ENCODE measurements at places on chromosomes 6 and 20.

GRCh38 chr20:61502433-61502832 is 250.4 kb downstream of the CDH4 start:
- DNase-seq = no peak

- peak; percentile 56 for DNase-seq
Measured at GRCh38 chr20:47682028-47682783, 103.1 kb downstream of the SULF2 start.

DNA sequence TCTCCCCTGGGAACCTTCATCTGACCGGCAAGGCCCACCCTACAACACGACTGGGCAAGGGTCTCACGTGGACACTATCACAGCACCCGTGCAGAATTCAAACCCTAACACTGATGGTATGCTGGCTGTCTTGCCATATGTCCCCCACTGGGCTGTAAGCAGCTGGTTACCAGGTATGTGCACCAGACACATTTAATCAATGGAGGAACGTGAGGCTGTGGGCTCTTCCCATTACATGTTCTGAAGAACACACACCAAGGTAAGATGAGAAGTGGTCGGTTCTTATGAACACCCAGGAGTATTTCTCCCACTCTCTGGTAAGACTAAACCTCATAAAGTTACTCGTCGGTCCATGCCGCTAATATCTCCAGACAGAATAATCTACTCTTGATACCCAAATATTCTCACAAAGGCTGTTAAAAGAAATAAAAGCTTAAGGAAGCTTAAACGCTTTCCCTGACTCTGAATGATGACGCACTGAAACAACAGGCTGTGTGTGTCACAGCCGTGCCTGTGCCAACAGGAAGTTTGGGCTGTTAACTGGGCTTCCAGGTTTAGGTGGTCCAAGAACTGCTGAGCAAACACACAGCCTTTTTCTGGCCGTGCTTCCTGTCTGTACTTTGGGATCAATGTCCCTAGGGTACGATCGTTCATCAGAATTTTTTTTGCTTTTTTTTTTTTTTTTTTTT is 75.3 kb downstream of the SLC23A2 start:
- DNase-seq = peak; percentile 82

- DNase-seq = no peak
Measured at GRCh38 chr6:106804346-106805335, 169.9 kb downstream of the CD24 start.

DNA sequence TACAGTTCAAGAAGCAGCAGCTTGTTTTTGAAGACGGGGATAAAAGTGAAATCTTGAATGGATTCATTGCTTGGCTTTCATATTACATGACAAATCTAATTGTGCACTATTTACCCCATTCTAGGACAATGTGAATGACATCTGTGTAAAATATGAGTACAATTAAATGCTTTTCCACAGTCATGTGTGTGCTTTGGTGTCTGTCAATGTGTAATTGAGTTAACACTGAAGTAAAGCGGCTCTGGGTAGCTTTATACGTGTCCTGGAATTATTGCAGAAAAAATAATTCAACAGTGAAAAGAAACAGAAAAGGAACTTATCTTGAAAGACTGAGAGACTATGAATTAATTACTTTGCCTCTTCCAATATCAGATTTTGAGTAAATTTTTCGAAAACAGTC is 233.5 kb upstream of the HS3ST5 start:
- DNase-seq = no peak

DNA sequence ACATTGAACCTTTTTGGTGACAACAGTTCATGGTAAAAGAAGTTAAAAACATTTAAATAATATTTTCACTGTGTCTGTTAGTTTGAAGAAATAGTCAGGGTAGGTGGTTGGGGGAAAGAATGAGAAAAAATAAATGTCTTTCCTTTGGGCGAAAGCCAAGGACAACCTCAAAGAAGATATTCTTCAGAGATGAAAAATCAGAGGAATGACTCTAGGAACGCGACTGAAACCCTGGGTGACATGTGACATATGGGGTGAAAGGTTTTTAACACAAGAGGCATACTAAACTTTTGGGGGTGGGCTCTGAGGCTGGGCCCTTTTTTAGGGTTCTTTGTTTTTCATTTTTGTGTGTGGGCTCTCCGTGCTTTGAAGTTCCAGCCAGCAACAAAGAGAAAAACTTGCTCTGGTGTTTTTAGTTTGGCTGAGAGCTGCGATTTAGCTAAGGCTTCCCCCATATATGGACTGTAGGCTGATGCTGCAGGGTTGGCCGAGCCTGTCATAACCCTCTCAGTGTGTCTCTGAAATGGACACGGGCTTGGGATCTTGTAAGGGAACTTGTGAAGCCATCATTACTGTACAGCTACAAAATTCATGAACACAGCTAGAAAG is 610.1 kb upstream of the ARID1B start:
- no peak for DNase-seq

GRCh38 chr6:142945049-142945445 is at the start of gene HIVEP2:
Gene HIVEP2 (minus strand): TSS chr6:142945176. CDS start chr6:142774738, 170,438 bp downstream.
- DNase-seq = peak; percentile 93

- no peak for DNase-seq
Measured at GRCh38 chr6:35099116-35099515, 42.0 kb downstream of the TCP11 start.

DNA sequence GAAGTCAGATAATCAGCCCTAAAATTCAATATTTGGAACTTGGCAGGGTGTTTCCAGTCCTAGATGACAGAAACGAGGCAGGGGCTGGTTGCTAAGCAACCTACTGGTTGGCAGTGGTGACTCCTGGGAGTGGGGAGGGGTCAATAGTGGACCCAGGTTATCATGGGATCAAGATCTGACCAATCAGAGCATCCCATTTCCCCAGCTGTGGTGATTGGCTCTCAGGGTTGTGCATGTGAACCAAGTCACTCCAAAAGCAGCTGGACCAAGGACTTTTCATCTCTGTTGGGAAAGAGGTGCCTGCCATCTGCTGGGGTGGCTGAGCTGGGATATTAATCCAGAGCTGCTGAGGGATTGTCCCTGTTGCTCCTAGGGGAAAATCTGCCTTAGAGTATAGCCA is 253.4 kb downstream of the PREX1 start:
- DNase-seq = no peak

DNA sequence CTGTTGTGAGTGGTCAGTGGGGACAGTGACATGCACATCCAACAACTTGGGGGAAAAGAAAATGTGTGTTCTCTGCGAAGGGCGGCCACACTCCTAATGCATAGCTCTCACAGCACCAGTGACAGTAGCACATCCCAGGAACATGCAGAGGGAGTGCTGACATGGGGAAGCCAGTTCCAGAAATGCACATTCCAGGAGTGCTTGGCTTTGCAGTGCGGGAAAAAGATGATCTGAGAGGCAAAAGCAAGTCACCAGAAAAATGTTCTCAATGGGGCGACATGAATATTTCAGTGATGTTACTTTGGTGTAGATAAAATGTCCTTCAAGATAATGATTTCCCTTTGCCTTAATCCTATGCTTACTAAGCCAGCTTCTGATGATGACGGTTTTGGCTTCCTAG is 42.9 kb upstream of the PDE10A start:
- no peak for DNase-seq

DNA sequence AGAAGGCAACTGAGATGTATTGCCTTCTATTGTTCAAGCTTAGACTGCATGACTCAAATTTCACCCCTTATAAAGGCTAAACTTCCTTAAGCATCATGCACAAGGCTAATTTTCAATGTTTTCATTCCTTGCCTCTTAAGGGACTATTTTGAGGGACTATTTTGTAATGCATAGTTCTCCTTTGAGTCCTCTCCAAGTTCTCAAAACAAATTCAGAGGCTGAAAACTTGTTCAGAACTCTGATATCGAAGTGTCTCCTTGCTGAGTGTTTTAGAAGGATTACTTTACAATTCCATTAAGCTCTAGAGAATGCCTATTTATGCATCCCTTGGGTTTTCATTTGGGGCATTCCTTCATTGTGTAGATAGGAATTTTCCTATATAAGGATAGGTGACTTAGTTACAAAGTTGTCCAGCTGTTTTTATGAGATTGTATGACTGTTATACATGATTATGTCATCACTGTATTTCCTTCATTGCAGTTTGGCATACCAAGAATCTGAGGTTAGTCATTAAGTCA is 41.7 kb downstream of the COL19A1 start:
- no peak for DNase-seq

- DNase-seq = no peak
Measured at GRCh38 chr20:51584737-51585136, 42.2 kb upstream of the NFATC2 start.

DNA sequence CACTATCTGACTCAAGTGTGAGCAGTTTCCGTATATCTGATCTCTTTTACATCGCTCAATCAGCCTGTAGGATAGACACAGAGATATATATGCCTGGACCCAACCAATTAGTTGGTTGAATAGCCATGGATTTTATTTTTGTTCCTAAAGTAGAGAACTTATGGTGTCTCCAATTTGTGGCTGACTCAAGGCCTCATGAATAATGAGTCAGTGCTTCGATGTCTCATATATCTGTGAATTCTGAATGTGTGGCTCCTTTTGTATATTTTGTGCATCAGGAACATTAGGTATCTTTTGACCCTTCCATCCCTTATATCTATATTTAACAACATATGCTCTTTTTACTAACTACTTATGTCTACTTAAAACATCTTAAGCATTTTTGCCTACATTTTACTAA is 64.5 kb downstream of the OR2B2 start:
- DNase-seq = no peak

- DNase-seq = no peak
Measured at GRCh38 chr6:34560366-34561226, 4.5 kb upstream of the SPDEF start.

DNA sequence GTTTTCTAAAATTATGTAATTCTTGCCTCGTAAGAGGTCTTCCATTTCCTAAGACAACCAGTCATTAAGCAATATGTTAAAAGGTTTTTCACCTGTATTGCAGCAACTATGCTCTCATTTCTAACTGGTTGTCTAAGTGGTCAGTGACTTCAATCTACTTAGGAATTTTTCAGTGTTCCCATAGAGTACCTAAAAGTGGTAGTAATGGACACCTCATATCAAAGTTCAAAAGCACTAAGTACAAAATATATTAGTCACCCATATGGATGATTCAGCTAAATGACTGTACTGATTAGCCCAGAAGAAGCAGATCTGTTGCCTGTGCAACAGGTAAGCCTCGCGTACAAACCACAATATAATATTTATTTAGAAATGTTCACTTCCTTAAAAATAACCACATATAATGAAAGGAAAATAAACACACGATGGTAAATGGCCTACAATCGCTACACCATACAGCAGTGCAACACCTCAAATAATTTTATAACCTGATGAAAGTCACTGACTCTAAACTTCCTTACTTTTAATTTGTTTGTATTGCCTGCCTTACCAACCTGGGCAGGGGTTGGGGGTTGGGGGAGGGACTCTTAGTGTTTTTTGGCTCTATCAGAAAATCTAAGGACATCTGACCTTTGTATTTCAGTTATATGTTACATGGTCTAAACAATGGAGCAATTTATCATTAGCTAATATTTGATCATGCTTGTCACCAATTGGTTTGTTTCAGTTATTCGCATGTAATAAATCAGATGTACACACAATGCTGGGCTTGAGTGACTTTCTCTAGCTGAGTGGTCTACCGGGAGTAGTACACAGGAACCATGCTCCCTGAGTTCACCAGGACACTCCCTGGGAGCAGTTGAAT is 105.9 kb downstream of the HIVEP2 start:
- DNase-seq = no peak

DNA sequence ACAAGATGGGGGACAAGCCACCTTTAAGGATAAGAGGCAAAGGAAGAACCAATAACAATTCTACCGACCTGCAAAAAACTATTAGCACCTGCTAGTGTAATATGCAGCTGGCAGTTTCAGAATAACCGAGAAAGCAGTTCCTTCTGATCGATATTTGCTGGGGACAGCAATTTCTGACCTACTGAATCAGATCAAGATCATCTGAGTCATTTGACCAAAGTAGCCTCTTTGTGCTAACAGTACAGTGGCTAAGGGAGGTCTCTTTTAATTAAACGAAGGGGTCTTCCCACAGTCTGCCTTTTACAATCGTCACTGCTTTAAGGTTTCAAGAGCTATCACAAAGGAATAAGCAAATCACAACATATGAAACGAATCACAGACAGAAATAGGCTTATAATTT is 318.9 kb downstream of the BTBD9 start:
- no peak for DNase-seq

- no peak for DNase-seq
Measured at GRCh38 chr20:22944062-22944461, 91.0 kb upstream of the SSTR4 start.

GRCh38 chr6:72084992-72085569 is 198.7 kb downstream of the RIMS1 start:
- no peak for DNase-seq

DNA sequence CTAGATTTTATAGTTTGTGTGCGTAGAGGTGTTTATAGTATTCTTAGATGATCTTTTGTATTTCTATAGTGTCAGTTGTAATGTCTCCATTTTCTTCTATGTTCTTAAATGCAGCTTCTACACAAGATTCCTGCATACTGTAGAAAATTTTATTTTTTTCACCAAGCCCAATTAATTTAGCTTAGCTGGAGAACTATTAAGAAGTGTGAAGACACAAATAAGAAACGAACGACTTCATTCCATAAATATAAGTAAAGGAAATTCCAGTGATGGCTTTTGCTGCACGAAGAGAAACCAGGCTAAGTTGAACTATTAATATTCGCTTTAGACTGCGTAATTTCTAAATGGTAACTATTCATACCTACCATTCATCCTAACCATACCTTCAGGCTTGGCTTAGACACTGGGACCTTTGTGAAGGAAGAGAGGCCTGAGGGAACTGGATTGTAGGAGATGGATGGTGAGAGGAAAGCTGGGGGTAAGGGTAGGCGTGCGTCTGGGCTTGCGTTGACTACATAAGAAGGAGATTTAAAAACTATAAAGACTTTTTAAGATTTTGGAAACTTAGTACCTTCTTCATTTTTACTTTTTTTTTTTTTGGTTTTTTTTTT is 15.9 kb downstream of the HLA-DOA start:
- no peak for DNase-seq

- no peak for DNase-seq
Measured at GRCh38 chr6:70072540-70073179, 206.3 kb downstream of the COL19A1 start.

DNA sequence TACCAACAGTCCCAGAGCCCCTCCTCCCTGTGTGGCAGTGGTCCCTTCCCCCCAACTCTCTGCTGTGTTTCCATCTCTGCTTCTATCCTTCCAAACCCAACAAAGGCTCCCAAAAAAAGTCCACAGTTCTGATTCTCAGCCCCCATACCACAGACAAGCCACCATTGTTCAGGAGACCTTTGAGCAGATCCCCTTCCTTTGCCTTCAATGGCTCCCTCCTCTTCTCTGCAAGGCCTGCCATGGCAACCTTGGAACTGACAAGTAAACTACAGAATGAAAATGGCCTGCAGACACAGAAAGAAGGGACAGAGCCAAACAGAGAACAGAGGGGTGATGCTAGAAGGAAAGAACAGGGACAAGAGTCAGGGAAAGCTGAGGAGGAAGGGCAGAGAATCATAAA is 23.2 kb downstream of the OR2H2 start:
- no peak for DNase-seq

- no peak for DNase-seq
Measured at GRCh38 chr6:166514196-166514595, 72.3 kb downstream of the RAMACL start.

- DNase-seq = no peak
Measured at GRCh38 chr6:30970946-30971345, 12.6 kb upstream of the MUC21 start.

- DNase-seq = no peak
Measured at GRCh38 chr20:43974695-43975094, 60.0 kb downstream of the TOX2 start.

GRCh38 chr20:41217422-41217821 is 80.1 kb downstream of the PLCG1 start:
- no peak for DNase-seq

Data from adrenal gland (tissue), 19 donors.